ENCODE measurements at places on chromosomes 6 and 20.

DNA sequence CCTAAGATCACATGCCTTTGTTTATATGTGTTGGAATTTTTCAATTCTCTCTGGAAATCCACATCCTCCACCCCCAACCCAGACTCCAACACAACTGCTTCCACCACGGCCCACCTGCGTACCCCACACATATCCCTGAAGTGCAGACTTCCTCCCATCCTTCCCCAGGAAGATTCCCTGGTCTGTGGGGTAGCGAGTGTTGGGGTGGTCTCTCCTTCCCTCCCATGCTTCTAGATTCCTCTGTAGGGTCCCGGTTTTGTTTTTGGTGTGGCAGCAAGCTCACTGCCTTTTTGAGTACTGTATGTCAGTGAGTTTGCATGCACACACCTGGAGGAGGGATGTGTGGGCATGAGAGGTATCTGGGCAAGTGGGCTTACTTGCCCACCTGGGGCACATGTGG lies 127.6 kb downstream of the MRPL14 start:
- no peak for ATAC-seq

GRCh38 chr6:131042664-131043063 lies 20.4 kb downstream of the EPB41L2 start:
- ATAC-seq: no peak

GRCh38 chr6:116461331-116461931 lies at the start of gene CALHM6:
Gene CALHM6, plus strand, starts transcription at chr6:116461375. Its CDS starts 555 bp downstream, at chr6:116461930.
- no peak for ATAC-seq

GRCh38 chr6:95648636-95649035 lies 71.3 kb downstream of the MANEA start:
- no peak for ATAC-seq

DNA sequence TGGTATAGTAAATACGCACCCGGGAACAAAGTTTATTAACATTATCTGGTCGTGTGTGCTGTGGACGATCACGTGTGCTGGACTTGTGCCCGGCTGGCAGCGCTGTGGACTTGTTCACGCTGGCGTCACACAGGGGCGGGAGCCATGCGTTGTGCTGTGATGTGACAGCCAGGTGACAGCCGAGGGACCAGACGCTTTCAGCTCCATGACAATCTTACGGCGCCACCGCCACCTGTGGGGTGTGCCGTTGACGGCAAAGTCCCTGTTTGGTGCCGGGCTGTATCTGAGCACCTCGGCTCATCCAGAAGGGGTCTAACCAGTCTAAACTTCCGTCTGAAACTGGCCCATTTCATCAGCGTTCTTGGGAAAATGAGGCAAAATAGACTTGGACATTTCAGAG lies 25.2 kb downstream of the DLL1 start:
- no peak for ATAC-seq

GRCh38 chr6:45927421-45928320 lies 88.0 kb downstream of the CLIC5 start:
- ATAC-seq: no peak

All from activated T-helper 17 cell treated with anti-CD3 and anti-CD28 coated beads, Interleukin-2, amount 50 U/mL, for 72 hours (primary cell).